Activated CD4-positive, alpha-beta T cell treated with anti-CD3 and anti-CD28 coated beads, Interleukin-2, amount 50 U/mL, for 4 hours (primary cell): ENCODE measurements at places on chromosomes 5 and 9.

DNA sequence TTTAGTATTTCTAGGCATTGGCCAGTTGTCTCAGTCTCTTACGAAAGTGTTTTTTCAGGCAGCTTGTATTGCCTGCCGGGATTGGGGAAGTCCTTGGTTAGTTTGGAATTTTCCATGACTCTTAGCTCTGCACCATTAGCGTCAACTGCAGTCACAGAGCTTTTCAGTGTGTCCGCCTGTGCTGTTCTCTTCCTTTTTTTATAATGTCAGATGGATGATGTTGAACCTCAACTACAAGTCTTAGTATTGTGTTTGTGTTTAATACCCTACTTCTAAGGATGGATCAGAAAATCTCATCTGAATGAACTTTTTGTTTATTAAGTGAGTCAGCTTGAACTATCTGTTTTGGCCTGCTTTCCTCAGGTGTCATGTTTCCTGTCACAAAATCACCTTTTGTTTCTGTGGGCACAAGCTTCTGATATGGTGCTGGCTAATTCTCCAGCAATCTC, 33.1 kb downstream of the ATP6V0E1 start:
- DNase-seq: no peak

GRCh38 chr9:126000256-126000655, 253.1 kb downstream of the PBX3 start:
- no peak for DNase-seq

- no peak for DNase-seq
Measured at GRCh38 chr5:134000091-134000511, 4.7 kb downstream of the VDAC1 start.

DNA sequence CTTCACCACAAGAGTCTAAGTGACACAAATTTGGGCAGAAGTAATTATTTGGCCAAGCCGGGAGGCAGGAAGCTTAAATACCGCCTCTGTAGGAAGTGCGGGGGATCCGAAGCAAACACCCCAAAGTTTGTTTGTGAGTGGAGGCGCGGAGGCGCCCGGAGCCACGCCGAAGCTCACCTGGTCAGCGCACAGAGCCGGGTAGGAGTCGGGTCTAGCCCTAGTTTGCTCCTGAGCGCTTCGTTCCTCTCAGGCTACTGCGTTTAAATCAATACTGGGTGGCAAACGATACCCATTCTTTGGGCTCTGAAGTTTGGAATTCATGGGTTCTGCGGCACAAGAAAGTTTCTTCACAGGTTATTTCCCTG, 855 bp downstream of the MCC start:
- no peak for DNase-seq

DNA sequence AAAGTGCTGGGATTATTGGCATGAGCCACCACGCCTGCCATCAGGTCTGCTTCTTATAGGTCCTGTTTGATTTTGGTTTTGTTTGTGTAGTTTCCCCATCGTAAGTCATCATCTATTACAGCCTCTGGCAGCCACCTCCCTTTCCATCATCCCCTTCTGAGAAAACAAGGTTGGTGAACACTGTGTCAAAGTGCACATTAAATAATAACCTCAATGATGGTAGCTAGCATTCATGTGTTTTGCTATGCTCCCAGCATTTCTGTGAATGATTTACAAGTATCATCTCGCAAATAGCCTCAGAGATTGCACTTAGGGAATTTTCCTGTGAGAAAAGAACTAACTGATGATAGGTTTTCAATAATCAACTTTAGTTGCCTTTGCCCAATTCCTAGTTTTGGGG, 9.9 kb downstream of the PRUNE2 start:
- DNase-seq: no peak

DNA sequence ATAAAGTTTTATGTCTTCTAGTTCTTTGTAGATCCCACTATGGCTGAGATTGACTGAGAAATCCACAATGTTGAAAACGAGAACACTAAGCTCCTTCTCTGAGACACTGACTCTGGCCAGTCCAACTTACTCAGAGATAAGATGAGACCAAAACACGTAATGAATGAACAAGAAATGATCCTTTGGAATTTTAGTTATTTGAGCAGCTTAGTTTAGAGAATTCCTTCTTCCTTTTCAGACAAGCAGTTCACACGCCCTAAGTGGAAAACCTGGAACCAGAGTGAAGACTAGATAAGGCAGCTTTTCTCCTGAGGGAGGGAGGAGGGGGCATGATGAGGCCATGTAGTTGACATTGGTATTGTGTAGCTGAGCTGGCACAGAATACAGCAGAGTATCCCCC, 139.6 kb downstream of the GABRB2 start:
- DNase-seq: no peak

GRCh38 chr5:93300309-93300923, 280.6 kb downstream of the NR2F1-AS1 start:
- no peak for DNase-seq

- peak; percentile 1 for DNase-seq
Measured at GRCh38 chr5:72956324-72957140, 691 bp downstream of the FCHO2 start.

GRCh38 chr5:131944702-131945550, 537 bp downstream of the MEIKIN start:
- DNase-seq: no peak

DNA sequence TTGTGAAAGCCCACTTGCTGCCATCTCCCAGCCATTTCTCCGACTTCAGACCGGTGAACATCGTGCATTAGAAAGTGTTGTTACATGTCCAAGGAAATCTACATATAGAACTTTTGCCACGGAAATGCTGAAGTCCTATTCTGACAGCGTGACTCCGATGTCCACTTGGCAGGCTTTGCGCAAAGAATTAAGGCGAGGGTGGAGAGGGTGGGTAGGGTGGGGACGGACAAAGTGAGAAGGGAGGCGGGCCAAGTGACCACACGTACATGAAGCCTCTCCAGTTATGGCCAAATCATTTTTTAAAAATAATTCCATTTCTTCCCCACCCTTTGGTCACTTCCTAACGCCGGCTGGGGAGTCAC, 460 bp upstream of the ACO1 start:
- no peak for DNase-seq

GRCh38 chr5:154995679-154996078, 17.9 kb upstream of the KIF4B start:
- no peak for DNase-seq

GRCh38 chr5:88675168-88675707, 207.7 kb downstream of the MEF2C start:
- DNase-seq: no peak

DNA sequence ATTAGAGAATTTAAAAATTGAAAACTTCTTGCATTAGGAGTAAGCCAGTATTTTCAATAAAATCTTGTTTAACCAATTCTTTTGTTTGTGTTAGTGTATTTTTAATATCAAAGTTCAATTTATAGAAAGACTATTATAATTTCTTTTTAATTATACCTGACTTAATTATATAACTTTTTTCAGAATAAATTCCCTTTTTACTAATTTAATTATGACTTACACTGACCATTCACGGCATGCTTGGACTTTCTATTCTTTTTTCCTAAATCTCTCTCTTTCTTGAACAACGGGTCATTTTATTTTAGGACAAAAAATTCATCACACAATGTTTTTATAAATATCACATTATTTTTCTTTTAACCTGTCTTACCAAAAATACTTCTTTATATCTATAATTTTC, 555.3 kb upstream of the PTGER4 start:
- DNase-seq: no peak

- DNase-seq: peak; percentile 31
Measured at GRCh38 chr5:75668977-75669689, 48.1 kb downstream of the POC5 start.

GRCh38 chr5:16894236-16895057, 41.6 kb downstream of the MYO10 start:
- DNase-seq: no peak

DNA sequence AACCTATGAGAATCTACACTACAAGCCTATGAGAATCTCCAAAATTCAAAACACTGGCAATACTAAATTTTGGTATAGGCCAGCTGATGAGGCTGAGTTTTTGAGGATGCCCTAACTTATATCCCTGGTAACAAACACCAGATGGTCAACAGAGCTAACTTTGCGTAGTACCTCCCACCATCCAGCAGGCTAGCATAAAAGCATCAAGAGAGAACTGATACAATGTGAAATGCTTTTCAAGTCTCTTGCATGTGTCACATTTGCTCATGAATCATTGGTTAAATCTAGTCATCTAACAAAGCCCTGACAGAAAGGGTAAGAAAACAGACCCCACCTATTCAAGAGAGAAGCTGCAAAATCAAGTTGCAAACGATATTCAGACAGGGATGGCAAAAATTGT, 1609.7 kb upstream of the CDH9 start:
- no peak for DNase-seq

DNA sequence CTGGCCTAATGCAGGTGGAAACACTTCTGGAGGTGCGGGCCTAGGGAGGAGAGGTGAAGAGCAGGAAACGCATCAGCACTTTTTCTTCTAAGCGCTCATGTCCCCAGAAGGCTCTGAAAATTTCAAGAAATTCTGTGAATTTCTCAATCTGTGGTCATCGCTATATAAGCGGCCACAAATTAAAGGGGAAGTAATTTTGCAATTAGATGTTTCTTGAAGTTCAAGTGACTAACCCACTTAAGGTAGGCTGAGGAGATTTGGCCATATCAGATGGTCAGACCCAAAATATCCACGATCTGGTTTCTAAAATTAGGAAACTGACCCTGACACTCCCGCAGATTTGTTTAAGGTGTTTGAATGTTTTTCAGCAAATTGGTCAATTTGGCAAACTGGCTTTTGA, 16.6 kb upstream of the HMGCR start:
- no peak for DNase-seq

DNA sequence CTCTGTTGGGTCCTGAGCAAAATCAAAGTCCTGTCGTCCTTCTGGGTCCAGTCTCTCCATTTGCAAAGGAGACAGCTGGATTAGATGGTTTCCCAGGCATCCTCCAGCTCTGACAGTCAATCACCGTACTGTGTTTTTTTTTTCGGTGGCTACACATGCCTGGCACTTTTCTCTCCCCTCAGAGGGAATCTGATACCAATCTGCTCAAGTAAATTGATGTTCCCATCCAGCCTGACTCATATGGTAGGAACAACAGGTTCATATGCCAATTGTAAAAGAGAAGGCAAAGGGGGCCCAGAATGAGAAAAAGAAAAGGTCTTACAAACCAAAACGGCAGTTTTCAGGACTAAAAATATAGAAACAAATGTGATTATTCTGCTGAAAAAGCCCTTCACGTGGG, 1.2 kb downstream of the FBXO10 start:
- no peak for DNase-seq

- no peak for DNase-seq
Measured at GRCh38 chr9:14192556-14192955, 121.4 kb downstream of the NFIB start.

- no peak for DNase-seq
Measured at GRCh38 chr5:166276006-166276405, 2015.4 kb upstream of the WWC1 start.

- no peak for DNase-seq
Measured at GRCh38 chr9:84609779-84610178, 59.8 kb upstream of the NTRK2 start.

DNA sequence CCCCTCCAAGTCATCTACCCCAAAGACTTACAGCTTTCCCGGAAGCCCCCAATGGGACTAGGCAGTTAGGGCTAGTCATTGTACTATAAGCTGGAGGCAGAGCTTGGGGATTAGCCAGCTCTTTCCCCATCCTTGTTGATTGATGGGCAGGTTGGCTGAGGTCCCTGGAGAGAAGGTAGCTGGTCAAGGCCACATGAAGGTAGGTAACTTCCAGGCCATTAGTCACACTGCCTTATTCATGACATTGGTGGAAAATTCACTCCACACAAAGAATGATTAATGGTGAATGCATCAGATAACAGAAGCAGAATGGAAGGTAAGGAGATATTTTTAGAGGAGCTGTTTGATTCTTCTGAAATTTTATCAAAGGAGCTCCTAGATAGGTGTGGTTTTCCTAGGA, 49.5 kb upstream of the TGFBR1 start:
- no peak for DNase-seq

GRCh38 chr5:148887123-148887881, 60.9 kb downstream of the ADRB2 start:
- DNase-seq: no peak

DNA sequence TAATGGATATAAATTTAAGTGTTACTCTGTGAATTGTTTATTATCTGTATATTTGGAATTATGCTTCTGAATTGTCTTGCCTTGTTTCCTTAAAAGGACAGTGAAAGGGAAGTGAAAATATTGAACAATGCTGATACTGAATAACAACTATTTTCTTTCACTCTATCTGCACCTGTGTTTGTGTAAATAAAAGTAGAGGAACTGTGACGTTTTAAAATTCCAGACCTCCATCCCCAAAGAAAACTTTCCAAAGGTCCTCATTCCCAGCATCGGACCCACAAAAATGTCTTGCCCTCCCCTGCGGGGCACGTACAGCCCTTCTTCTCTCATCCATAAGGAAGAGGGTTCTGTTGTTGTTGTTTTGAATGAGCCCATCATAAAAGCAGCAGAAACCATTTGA, 100.0 kb downstream of the NLN start:
- DNase-seq: no peak

DNA sequence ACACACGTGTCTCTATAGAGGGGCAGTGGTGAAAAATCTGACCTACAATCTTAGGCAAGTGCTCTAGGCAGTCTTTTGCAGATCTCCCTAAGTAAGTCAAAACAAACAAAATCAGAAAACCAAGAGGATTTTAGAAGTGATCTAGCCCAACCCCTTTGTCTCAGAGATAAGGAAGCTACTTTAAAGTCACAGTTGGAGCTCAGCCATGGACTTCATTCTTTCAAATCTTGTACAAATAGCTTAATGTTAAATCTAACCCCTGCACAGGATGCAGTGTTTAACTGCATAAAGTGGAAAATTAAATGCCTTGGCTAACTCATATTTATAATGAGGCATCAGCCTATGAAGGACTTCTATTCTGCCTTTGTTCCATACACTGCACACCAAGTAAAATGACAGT, 135.1 kb upstream of the RFX3 start:
- DNase-seq: no peak

DNA sequence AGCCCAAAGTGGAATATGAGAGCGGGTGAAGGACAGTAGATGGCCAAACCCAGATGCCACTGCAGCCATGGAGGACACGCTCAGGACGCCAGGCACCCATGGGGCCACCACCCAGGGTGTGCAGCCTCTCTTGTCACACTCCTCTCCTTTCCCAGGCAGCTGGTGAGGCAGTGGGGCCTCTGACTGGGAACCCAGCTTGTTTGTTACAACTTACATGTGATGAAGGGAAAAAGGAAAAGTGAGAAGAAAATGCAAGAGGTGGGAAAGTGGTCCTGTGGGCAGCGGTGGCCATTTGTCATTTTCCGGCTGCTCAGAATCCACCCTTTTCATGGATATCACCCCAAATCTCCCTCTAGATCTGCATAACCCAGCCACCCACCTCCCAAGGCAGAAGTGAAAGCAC, 62.7 kb upstream of the UNC5A start:
- DNase-seq: no peak

GRCh38 chr9:89541798-89542197, 43.9 kb upstream of the SEMA4D start:
- DNase-seq: no peak

DNA sequence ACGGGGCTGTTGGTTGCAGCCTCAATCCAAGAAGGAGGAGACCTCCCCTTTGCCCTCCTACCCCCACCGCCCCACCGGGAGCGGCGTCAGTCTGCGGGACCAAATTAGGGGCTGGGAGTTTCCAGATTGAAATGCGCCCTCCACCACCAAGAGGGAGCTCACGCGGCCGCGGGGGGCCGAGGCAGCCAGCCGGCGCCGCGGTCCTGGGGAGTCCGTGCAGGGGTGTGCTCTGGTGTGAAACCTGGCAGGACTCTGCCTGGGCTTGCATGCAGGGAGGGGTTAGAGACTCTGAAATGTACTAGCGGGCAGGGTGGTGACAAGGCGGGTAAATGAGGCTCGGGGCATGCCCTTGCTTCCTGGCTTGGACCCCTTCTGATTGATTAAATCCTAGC, 989 bp upstream of the FBN2 start:
- DNase-seq: no peak

GRCh38 chr9:116045083-116045482, 108.5 kb upstream of the PAPPA start:
- DNase-seq: no peak
